Endothelial cell (in vitro differentiated cells): ENCODE measurements at places on chromosomes 5 and 9.

GRCh38 chr9:128161215-128161902, 1.3 kb downstream of the BBLN start:
- H3K27me3 ChIP-seq: peaks cover 6% of the 10 kb centered on the region
- peaks cover 4% of the 10 kb centered on the region for H3K4me1 ChIP-seq
- H3K36me3 ChIP-seq: peaks cover 14% of the 10 kb centered on the region
- no peak for DNase-seq

DNA sequence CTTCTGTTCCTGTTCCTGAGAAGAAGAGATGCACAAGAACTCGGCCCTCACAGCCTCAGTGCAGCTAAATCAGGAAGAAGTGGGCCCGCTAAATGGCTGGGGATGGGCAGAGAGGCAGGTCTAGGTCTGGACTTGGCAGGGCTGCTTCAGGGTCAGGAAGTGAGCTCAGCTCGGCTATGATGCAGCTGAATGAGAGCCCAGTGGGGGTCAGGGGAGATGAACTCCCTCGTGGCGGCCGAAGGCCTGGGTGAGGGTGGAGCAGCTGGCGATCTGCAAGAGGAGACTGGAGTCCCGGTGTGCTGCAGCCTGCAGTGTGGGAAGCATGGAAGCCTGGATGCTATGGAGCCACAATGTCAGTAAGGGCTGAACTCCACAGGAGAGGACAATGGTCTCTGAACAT, 466.2 kb downstream of the SPOCK1 start:
- DNase-seq: no peak
- peaks cover 3% of the 10 kb centered on the region for H3K36me3 ChIP-seq
- H3K27me3 ChIP-seq: peaks cover 7% of the 10 kb centered on the region
- H3K4me1 ChIP-seq: peaks cover 41% of the 10 kb centered on the region

- no peak overlapping the region for H3K27ac ChIP-seq
- no peaks in the 10 kb centered on the region for H3K4me1 ChIP-seq
- H3K4me3 ChIP-seq: no peak overlapping the region
- DNase-seq: no peak
- H3K27me3 ChIP-seq: no peaks in the 10 kb centered on the region
- H3K36me3 ChIP-seq: peaks cover 15% of the 10 kb centered on the region
Measured at GRCh38 chr9:77451507-77451906, 196.6 kb downstream of the GNA14 start.

- H3K27ac ChIP-seq: no peak overlapping the region
- H3K36me3 ChIP-seq: no peaks in the 10 kb centered on the region
- H3K4me3 ChIP-seq: no peak overlapping the region
- peaks cover 11% of the 10 kb centered on the region for H3K4me1 ChIP-seq
- peaks cover 2% of the 10 kb centered on the region for H3K27me3 ChIP-seq
Measured at GRCh38 chr5:53934151-53934820, 373.8 kb downstream of the NDUFS4 start.

- no peaks in the 10 kb centered on the region for H3K36me3 ChIP-seq
- no peak overlapping the region for H3K4me3 ChIP-seq
- no peak for DNase-seq
- peaks cover 7% of the 10 kb centered on the region for H3K4me1 ChIP-seq
- H3K27ac ChIP-seq: no peak overlapping the region
- no peaks in the 10 kb centered on the region for H3K27me3 ChIP-seq
Measured at GRCh38 chr5:167993771-167994170, 297.7 kb upstream of the WWC1 start.

GRCh38 chr5:161155451-161155850, 303.4 kb upstream of the ATP10B start:
- H3K4me1 ChIP-seq: no peaks in the 10 kb centered on the region
- no peak overlapping the region for H3K4me3 ChIP-seq
- no peaks in the 10 kb centered on the region for H3K36me3 ChIP-seq
